ENCODE measurements at places on chromosomes 2 and 18.

- peak; percentile 40 for DNase-seq
Observed at GRCh38 chr2:162888652-162889051, 50.1 kb upstream of the KCNH7 start.

GRCh38 chr2:46569061-46569560 lies 89.7 kb downstream of the TMEM247 start:
- no peak for DNase-seq

DNA sequence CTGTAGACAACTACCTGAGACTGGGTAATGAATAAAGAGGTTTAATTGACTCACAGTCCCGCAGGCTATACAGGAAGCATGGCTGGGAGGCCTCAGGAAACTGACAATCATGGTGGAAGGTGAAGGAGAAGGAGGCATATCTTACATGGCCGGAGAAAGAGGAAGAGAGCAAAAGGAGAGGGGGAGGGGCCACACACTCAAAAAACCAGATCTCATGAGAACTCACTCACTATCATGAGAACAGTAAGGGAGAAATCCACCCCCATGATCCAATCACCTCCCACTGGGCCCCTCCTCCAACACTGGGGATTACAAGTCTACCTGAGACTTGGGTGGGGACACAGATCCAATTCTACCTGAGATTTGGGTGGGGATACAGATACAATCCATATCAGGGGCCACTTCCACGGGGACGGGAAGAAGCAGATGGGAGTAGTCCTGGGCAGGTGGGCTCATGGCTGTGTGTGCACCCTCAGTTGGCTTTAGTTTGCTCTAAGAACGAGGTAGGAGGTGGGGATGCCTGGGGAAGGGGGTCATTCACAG lies 9.9 kb downstream of the MAB21L4 start:
- no peak for DNase-seq

- no peak for DNase-seq
Observed at GRCh38 chr18:3525870-3526420, 76.0 kb downstream of the TGIF1 start.

DNA sequence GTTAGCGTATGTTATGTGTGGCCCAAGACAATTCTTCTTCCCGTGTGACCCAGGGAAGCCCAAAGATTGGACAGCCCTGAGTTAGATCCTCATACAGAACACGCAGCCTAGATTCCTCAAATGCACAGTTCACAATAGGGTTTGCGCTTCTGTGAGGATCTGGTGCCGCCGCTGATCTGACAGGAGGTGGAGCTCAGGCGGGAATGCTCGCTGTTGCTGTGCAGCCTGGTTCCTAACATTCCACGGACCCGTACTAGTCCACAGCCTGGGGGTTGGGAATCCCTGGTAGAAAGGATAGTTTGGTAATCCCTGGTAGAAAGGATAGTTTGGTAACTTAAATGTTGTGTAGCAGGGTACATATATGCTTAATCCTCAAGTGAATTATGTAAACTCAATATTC lies 27.0 kb downstream of the MAPRE3 start:
- no peak for DNase-seq

DNA sequence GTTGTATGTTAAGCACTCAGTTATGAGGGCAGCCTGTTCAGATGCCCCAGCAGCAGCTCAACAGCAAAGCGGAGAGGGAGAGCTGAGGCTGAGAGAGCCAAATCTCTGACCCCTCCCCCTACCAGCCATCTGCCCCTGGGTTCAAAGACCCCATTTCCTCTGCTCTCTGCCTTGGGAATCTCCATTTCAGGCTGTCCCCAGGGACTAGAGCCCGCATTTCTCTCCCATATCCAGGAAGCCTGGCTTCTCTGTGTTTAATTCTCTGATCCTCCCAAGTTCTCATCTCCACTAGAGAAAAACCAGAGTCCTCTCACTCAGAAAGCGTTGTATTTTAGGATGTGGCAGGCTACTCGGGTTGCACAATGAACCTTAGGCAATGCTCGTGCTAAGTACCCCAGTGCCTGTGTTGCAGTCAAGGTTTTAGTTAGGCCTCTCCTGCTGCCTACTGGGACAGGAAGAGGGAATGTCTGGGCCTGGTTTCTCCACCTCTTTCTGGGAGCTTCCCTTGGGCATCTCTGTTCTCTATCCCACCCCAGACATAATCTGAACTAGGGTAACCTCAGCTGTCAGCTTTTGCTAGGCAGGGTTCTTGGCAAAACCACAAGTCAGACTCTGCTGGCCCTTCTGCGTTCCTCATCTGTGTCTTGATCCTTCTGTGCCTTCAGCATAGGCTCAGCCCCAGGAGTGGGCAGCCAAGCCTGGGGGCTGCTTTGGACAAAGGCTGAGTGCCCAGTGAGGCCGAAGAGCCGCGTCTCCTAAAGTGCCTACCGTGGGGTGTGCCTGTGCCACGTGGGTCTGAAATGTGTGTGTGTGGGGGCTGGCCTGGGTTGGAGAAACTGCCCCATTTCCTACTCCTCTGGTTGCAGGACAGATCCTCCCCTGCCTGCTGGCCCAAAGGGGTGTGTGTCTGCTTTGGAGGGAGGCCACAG lies 96.8 kb downstream of the STPG4 start:
- peak; percentile 97 for DNase-seq

DNA sequence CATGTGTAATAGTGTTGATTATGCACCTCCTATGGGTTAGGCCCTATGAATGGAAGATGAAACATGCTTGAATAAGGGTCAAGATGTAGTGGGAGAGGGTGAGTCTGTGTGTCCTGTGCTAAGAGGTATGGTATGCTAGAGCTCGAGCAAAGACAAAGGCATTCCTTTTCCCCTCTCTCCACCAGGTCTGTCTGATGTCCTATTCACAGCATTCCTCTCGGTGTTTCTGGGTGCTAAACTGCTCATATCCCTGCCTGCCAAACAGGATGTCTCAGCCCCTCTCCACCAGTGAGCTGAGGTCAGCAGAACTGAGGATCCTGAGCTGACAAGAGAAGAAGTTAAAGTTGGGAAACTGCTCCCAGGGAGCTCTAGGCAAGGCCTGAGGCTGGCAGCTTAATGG lies 344.9 kb downstream of the TSN start:
- DNase-seq: no peak

Data from mesenchymal stem cell (in vitro differentiated cells and primary cell).